Body of pancreas (tissue), 4 donors: ENCODE measurements at places on chromosomes 2 and 18.

DNA sequence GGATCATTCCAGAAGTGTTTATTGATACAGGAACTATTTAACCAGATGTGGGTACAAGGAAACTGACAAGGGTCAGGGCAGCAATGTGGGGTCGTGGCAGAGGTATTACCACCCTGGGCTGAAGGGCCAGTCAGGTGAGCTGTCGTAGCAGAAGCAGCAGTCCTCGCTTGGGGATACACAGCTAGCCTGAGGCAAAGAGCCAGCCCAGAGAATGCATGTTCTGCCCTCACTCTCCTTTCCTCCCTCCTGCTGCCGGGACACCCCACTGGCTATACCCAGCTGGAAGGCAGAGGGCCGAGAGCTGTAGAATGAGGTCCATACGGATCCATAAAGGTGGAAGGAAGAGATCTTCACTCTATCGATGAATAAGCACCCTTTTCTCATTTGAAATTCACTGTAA lies 32.2 kb upstream of the GBX2 start:
- no peak for DNase-seq

DNA sequence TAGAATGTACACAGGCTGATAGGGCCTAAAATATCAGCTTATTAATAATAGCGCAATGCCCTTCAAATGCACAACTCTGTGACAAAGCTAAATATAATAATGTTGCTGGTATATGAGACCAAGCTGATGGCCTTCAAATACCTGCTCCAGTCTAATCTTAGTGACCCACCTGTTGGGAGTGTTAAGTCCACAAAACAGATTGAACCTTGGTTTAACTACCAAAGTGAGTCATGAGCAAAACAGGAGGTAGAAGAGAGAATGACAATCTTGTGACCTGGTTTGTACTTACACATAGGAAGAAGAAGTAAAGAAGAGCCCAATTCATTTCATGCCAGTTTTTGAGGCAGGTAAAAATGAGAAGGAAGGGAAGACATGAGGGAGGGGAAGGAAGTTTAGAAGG lies 295.0 kb downstream of the NR4A2 start:
- no peak for DNase-seq

- DNase-seq, result peak; percentile 12
Measured at GRCh38 chr18:79515944-79516351, 120.2 kb downstream of the NFATC1 start.

DNA sequence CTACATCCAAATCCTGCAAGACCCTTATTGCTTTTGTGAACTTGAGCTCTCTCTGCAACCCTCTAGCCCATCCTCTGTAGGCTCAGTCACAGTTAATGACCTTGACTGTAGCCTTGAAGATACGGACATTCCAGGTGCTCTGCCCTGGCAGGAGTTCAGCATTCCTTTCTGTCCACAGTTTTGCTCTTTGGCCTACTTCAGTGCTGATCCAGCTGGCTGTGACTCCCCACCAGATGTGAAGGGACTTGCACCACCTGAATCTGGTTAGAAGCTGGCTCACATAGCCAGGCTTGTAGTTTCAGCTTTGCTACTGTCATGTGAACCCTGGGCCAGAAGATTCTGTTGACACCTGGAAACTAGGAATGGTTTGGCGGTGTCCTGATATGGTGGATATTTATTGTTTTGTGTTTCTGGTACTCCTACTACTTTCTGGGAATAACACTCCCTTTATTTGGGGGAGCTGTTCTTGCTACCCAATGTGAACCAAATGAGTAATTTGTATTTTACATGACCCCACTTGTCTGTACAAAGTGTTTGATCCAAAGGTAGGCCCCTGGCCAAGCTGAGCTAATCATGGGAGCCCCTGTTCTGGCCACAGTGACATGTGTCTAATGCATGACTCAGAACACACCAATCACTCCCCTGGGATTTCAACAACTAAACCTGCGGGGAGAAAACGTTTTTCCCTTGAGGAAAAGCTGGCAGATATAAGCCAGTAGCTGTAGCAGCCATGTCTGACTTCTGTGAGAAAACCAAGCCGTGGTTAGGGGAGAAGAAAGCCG lies 73.4 kb downstream of the CDCA7 start:
- DNase-seq, result no peak

DNA sequence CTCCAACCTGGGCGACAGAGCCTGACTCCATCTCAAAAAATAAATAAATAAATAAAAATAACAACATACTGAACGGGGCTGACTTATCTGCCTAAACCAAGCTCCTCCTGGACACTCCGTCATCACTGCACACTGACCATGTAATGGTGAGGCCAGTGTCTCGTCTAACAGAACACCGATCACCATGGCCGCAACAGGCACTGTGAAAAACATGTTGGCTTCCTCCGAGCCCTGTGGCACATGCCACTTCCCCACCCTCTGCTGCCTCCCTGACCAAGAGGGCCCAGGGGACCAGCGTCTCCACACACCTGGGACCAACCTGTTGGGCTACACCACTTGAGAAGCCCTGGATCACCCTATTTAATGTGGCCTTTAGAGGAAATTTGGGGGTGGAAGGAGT lies 33.9 kb downstream of the ZNF516 start:
- no peak for DNase-seq

- DNase-seq, result peak; percentile 63
Measured at GRCh38 chr2:191811807-191812602, 34.9 kb downstream of the CAVIN2 start.

GRCh38 chr2:241895712-241896641 lies 26.4 kb downstream of the RTP5 start:
- peak; percentile 77 for DNase-seq

- no peak for DNase-seq
Measured at GRCh38 chr2:127737892-127738291, 36.6 kb downstream of the SFT2D3 start.

GRCh38 chr2:110215091-110215490 lies 2.7 kb upstream of the MTLN start:
- no peak for DNase-seq

GRCh38 chr2:108399479-108399878 lies 21.7 kb downstream of the SULT1C4 start:
- DNase-seq, result no peak

GRCh38 chr2:109699646-109700045 lies 85.5 kb downstream of the SOWAHC start:
- DNase-seq, result no peak

DNA sequence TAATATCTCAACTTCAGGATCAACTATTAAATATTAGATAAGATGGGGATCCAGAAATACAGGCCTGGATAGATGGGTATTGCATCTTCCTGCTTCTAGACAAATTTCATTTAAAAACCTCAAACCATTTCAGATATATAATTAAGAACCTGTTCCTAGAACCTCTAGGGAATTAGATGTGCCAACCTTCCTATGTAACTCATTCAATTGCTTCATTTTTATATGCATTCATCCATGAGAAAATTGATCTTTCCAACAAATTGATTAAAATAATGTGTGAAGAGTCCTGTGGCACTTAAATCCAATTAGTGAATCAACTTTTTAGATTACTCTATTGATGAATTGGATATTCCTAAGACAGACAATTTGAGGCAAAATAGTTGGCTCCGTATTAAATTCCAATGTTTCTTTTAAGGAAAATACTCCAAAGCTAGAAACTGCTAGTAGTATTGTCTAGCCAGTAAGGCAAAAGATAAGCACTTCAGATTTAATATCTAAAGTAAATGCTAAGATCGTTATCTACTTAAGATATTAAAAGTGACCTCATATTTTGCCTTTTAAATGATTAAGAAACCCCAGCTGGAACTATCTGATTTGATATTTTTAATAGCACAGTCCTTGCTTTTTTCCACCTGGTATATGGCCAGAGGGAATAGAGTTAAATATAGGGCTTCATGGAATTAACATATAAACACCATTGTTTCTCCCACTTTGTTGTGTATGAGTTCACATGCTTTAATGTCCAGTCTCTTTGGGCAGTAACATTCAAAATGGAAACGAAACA lies 35.8 kb downstream of the DARS1 start:
- DNase-seq, result no peak

DNA sequence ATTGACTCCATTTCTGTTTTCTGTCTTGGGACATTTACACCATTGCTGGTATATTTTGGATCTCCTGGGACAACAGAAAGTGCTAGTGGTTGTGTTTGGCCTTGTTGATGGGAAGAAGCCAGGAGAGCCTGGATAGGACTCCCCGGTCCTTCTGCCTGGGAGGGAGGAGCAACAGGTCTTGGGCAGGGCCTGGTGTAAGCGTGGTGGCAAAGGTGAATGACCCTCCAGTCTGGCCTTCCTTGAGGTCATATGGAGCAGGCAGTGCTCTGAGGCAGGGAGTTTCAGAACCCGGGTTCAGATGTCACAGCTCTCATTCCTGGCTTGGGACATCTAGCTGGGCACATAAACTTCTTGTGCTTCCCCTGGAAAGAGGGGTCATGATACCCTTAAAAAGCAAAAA lies 56.0 kb upstream of the RBM44 start:
- DNase-seq, result no peak

- no peak for DNase-seq
Measured at GRCh38 chr2:192459422-192459821, 264.7 kb upstream of the TMEFF2 start.

DNA sequence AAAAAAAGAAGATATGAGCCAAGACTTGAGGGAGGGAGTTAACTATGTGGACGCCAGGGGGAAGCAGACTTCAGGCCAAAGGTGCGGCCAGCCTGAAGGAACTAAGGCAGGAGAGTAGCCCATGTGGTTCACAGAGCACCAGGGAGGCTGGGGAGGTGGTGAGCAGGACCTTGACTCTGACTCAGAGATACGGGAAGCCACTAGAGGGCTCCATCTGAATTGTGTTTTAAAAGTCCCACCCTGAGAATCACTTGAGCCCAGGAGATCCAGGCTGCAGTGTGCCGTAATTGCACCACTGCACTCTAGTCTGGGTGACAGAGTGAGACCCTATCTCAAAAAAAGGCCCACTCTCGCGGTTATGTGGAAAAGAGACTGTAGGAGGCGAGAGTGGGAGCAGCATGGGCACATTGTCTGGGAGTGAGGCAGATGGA lies 12.3 kb downstream of the CEP192 start:
- no peak for DNase-seq

DNA sequence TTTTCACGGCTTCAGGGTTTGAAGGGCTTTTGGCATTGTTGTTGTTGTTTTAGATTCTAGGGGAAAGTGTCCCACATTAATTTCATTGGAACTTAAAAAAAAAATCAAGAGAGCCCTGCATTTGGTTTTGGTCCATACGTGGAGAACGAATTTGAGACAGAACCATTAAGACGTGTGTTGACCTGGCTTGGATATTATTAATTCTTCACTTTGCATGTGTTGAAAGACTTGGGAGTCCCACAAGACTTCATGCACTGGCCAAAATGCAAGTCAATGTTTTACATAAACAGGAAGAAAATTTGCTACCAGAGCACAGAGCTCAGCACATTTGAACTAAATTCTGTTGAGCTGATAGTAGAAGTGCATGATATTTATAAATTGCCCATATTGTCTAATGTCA lies 761.2 kb upstream of the ACVR2A start:
- no peak for DNase-seq

- DNase-seq, result no peak
Measured at GRCh38 chr2:237682151-237682550, 54.8 kb downstream of the LRRFIP1 start.

GRCh38 chr2:28390241-28390745 lies 2.4 kb upstream of the FOSL2 start:
- DNase-seq, result peak; percentile 81

GRCh38 chr18:79472946-79473345 lies 77.2 kb downstream of the NFATC1 start:
- no peak for DNase-seq

DNA sequence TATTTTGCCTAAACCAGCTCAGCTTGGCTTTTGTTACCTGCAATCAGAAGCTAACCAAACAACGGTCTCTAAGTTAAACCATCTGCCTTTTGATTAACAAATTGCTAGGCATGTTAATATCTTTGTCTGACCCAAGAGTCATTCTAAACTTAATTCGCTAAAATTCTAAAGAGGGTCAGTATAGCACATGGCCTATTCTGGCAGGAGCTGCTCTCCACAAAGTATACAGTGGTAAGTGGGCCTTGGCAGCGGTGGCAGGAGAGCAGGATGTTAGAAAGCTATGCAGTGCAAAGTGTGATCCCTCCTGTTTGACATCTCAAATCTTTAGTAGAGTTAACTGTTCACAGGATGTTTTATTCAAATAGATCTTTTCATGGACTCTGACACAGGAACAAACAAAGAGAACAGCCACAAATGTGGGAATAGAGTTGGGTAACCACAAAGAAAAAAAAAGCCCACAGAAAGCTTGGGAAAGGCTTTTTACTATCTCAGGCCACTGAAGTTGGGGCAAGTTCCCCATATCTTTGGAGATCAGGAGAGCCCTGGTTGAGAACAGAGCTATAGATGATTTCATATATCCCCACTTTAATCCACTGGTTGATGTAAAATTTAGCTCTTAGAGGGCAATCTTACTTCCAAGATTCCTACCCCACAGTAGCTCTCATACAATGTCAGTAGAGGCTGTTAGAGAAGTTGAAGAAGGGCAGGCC lies 10.6 kb downstream of the CFAP210 start:
- no peak for DNase-seq

GRCh38 chr2:113088213-113088992 lies 20.6 kb downstream of the IL1F10 start:
- no peak for DNase-seq

GRCh38 chr18:28050545-28050944 lies 126.4 kb downstream of the CDH2 start:
- no peak for DNase-seq

DNA sequence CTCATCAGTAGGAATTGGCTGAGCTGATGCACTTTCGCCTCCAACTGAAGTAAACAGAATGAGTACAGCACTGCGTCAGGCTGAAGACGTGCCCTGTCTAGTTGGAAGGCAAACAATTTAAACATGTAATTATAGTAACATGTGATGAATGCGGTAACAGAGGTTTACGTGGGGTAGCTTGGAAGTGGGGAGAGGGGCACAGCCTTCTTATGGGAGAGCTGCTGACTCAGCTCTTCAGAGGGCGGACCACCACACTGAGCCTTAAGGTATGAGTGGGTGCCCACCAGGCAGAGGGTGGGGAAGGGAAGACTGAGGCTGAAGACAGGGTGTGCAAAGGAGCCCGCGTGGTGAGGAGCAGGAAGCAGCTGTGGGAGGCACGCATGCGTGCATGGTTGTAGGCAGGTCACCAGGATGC lies 6.2 kb upstream of the EHD3 start:
- no peak for DNase-seq

DNA sequence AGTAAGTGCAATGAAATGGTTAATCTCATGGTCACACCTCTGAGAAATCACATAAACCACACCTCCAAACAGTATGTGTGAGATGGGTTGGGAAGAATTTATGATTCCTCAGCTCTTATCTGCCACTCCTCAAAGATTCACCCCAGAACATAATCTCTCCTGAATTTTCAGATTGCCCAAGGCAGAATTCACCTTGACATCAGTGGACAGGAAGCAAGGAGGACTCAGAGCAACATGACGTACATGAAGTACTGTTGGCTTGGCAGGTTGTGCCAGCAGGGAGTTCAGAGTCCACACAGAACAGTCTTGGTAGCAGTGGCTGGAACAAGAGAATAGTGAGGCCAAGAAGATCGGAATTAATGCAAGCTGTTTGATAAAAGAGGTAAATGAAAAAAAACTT lies 31.7 kb upstream of the CYBRD1 start:
- no peak for DNase-seq

- no peak for DNase-seq
Measured at GRCh38 chr2:138155304-138155703, 191.0 kb downstream of the HNMT start.
